ENCODE measurements at places on chromosomes 2 and 18.

GRCh38 chr2:96143231-96143847 is 1.9 kb downstream of the DUSP2 start:
- peak; percentile 36 for DNase-seq

DNA sequence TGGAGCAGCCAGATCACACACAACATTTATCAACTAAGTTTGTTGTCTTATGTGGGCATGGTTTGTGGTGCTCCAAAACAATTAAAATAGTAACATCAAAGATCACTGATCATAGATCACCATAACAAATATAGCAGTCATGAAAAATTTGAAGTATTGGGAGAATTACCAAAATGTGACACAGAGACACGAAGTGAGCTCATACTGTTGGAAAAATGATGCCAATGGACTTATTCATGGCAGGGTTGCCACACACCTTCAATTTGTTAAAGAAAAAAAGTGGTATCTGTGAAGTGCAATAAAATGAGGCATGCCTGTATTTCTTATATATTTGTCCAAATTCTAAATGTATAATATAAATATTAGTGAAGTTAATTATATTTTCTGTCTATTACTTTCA is 42.9 kb upstream of the CABYR start:
- no peak for DNase-seq

GRCh38 chr2:172772633-172773032 is 37.0 kb downstream of the RAPGEF4 start:
- no peak for DNase-seq

DNA sequence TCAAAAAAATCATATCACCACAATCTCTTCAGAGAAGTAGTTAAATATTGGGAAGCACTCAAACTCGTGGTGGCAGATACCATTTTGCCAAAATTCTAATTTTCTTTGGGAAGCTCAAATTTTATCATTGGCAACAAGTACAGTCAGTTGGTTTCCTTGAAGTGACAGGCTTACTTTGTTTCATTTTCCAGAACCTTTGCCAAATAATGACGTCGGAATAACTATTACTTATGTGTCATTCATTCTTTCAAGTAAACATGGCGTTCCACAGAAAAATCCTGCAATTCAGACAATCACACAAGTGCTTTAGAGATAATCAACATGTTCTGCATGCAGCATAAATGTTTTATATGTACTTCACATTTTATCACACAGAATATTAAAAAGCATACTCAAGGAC is 5.4 kb downstream of the TTLL4 start:
- DNase-seq: no peak

DNA sequence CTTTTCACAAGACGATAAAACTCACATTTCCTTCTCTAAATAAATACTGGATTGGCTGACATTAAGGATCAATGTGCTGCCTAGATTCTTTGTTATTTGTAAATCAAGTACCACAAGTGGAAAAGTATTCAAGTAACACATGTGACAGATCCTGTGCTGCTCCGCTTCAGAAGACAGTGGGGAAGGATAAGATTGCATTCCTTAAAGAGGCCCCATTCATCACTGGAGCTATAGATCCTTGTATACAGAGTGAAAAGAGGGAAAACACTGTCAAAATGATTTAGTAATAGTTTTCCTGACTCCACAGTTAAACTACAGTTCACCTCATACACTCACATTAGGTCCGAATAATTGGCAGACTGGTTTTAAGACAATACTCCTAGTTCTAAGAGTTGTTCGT is 108.0 kb upstream of the CSRNP3 start:
- no peak for DNase-seq

- no peak for DNase-seq
Measured at GRCh38 chr18:69538849-69539248, 138.2 kb downstream of the DOK6 start.

DNA sequence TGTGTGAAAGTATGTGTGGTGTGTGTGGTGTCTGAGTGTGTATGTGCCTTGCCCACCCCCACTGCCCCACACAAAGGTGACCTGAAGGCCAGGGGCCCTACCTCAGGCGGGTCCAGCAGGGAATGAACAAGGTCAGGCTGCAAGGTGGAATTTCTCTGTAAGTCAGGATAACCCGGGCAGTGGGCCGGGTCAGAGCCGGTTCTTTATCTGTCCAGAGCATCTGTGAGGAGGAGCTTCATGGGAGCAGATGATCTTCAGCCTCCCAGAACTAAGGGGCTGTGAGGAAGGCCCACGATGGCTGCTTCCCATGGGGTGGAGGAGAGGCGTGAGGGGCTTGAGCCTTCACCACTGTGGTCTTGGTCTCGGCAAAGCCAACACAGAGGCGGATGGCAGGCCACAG is 150.3 kb downstream of the TFCP2L1 start:
- DNase-seq: no peak

- DNase-seq: no peak
Measured at GRCh38 chr18:8493141-8493540, 116.1 kb upstream of the RAB12 start.

DNA sequence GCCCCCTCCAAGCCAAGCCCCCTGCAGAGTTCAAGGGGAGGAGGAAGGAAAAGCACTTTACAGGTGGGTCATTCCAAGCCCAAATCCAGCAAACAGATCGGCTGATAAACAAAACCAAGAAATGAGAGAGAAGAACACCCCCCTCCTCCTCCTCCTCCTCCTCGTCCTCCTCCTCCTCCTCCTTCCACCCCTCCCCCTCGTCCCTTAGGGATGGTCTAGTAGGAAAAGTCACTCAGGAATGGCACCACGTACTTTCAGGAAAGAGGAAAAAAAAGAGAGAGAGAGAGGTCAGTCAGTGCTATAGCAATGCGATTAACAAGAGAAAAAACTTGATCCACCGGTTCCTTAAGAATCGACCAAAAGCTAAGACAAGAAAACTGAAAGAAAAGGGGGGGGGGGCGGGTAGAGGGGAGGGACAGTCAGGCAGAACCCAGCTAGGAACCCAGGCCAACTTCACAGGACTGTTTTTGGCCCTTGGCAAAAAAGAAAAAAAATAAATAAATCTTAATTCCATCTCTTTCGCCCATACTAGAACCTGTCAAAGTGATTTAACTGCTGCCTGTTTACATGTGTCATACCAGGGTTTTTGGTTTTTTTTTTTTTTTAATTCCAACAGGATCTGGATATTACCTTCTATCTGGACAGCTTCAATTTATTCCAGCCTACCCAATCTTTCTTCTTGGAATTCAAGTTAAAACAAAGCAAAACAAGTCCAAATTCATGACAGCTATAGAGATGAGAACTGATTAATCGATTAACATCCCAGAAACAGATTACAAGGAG is 906 bp downstream of the IKZF2 start:
- DNase-seq: no peak

DNA sequence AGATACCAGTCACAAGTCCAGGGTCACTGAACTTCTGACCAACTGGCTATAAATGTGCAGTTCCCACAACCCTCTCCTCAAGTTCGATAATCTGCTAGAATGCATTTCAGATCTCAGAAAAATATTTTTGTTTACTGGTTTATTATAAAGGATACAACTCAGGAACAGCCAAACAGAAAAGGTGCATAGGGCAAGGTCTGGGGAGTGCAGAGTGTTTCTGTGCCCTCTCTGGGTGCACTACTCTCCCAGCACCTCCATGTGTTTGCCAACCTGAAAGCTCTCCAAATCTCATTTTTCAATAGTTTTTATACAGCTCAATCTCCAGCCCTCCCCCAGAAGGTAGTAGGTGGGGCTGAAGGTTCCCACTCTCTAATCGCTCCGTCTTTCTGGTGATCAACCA is 85.2 kb downstream of the SKA1 start:
- DNase-seq: no peak

GRCh38 chr18:6326566-6326965 is 88.1 kb downstream of the L3MBTL4 start:
- no peak for DNase-seq

GRCh38 chr2:148739454-148740105 is 95.0 kb downstream of the EPC2 start:
- no peak for DNase-seq

- no peak for DNase-seq
Measured at GRCh38 chr2:75719616-75720015, 8.9 kb upstream of the GCFC2 start.

- DNase-seq: no peak
Measured at GRCh38 chr18:24427484-24427883, 1.0 kb downstream of the IMPACT start.
